ENCODE measurements at places on chromosomes 16 and 17.

GRCh38 chr17:44236444-44236991 is 17.0 kb upstream of the UBTF start:
- no peak for DNase-seq

DNA sequence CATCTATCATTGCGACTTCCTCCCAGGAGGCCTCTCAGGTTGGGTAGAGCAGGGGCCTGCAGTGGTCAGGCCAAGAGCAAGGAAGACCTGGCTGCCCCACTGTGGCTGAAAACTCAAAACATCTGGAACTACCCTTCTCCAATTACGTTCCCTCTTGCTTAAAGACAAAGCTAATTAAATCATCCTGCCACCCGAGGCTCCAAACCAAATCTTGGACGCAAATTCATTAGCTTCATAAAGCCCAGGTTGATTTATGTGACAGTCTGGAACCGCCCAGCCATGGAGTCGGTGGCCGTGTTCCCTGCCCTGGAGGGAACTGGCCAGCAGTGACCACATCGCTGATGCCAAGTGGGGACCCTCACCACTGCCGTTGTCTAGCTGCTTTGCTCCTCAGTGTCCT is 21.4 kb downstream of the GRIN2C start:
- no peak for DNase-seq

GRCh38 chr17:65790241-65790640 is 228.8 kb upstream of the AXIN2 start:
- no peak for DNase-seq

GRCh38 chr16:75864243-75864642 is 138.0 kb upstream of the CPHXL start:
- no peak for DNase-seq

- no peak for DNase-seq
These were observed 11.2 kb upstream of the ORAI3 start for GRCh38 chr16:30937692-30938091.

- DNase-seq, result no peak
These were observed 9.1 kb downstream of the ZNF668 start for GRCh38 chr16:31064882-31065461.

DNA sequence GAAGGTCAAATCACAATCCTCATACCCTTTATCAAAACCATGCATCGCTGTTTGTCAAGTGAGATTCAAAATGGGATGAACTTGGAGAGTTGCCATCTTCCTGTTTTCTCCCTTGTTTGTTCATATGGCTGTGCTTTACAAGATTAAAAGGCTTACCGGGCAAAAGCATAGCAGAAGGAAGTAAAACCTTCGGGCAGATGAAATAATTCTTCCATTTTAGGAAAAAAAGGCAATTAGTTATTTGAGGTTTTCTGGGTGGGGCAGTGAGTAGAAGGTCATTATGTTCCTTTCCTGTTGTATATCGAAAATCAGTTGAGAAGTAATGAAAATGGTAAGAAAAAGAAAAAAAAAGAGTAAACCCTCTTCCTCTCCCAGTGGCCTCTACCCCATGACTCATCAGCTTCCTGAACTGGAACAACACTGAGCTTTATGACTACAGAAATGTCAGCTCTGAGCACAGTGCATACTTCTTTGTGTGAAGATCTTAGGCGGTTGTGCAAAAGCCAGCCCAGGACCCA is 369.2 kb downstream of the CDH13 start:
- no peak for DNase-seq

DNA sequence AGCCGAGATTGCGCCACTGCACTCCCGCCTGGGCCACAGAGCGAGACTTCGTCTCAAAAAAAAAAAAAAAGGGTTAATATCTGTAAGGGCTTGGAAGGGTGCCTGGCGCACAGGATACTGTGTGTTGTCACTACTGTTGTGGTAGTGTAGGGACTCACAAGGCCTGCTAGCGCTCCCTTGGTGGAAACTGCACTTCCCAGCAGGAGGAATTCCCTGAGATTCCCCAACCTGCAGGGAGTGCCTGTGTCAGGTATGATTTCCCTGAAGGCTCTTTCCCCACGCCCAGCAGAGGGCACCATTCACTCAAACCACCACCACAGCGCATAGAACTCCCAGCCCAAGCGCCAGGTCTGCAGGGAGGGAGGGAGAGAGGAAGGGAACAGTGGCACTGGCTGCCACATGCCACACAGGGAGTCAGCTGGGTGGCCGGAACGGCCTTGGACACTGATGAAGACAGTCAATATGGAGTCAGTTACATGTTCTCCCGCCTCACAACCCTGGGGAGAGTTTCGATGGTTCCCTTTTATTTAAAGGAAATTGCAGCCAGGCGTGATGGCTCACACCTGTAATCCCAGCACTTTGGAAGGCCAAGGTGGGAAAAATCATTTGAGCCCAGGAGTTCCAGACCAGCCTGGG is 32.7 kb upstream of the CDH1 start:
- peak; percentile 24 for DNase-seq

DNA sequence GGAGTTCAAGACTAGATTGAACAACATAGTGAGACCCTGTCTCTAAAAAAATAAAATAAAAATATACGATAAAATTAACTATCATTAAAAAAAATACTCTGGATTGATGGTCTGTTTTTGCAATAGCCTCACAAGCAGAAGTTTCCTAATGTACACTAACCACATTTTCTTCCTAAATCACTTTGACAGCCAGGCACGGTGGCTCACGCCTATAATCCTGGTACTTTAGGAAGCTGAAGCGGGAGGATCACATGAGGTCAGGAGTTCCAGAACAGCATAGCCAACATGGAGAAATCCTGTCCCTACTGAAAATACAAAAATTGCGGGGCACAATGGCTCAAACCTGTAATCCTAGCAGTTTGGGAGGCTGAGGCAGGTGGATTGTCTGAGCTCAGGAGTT is 64.7 kb downstream of the HELZ start:
- no peak for DNase-seq

DNA sequence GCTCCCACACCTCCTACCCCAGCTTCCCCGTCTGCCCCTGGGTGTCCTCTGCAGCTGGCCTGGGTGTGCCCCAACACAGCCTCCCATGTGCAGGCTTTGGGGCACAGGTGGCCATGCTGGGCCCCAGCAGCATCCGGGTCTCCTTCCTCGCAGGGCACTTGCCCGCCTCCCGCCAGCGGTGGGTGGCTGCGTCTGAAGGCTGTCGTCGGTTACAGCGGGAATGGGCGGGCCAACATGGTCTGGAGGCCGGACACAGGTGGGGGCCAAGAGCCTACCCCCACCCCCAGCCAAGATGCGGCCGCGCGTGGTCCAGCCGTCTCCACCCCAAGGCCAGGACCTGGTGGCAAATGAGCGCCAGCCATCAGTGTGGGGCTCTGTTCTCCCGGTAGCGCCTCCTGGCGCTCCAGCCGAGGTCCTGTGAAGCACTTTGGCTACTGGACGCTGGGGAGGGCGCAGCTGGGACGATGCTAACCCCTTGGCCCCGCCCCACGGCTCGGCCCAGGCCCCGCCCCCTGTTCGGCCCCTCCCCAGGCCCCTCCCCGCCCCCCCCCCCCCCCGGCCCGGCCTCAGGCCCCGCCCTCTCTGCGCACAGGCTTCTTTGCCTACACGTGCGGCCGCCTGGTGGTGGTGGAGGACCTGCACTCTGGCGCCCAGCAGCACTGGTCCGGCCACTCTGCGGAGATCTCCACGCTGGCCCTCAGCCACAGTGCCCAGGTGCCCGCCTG is 7.3 kb upstream of the RHOT2 start:
- DNase-seq, result peak; percentile 34

DNA sequence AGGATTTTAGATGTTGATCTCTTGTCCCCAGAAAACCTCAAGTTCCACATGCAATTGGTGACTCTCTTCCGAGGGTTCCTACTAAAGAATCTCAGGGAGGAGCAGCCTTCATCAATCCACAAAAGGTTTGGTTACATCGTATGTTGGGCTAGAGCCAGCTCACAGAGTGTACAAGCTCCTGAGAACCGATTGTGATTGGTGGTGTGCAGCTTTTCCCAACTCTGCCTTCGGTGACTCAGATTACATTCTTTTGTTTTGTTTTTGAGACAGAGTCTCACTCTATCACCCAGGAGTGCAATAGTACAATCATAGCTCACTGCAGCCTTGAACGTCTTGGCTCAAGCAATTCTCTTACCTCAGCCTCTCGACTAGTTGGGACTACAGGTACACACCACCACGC is 172.4 kb downstream of the PMP22 start:
- DNase-seq, result no peak

DNA sequence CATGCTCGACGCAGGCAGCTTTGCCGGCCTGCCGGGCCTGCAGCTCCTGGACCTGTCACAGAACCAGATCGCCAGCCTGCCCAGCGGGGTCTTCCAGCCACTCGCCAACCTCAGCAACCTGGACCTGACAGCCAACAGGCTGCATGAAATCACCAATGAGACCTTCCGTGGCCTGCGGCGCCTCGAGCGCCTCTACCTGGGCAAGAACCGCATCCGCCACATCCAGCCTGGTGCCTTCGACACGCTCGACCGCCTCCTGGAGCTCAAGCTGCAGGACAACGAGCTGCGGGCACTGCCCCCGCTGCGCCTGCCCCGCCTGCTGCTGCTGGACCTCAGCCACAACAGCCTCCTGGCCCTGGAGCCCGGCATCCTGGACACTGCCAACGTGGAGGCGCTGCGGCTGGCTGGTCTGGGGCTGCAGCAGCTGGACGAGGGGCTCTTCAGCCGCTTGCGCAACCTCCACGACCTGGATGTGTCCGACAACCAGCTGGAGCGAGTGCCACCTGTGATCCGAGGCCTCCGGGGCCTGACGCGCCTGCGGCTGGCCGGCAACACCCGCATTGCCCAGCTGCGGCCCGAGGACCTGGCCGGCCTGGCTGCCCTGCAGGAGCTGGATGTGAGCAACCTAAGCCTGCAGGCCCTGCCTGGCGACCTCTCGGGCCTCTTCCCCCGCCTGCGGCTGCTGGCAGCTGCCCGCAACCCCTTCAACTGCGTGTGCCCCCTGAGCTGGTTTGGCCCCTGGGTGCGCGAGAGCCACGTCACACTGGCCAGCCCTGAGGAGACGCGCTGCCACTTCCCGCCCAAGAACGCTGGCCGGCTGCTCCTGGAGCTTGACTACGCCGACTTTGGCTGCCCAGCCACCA is 9.7 kb downstream of the VASN start:
- DNase-seq, result no peak

DNA sequence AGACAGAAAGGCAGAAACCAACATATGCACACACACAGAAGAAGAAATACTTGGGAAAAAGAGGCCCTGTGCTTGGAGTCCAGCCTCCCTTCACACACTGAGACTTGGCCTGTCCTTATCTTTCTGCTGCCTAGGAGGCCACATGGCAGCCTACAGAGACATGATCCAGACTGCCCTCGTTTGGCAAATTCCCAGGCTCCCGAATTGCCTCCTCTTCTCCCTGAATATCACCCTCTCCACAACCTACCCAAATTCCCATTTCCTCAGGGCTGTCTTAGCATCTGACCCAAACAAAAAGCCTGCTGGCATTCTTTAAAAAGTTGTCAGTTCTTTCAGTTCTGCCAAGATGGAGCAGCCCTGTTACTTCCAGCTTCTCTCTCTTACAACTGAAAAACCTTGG is 59.8 kb downstream of the DNAH17 start:
- DNase-seq, result no peak

DNA sequence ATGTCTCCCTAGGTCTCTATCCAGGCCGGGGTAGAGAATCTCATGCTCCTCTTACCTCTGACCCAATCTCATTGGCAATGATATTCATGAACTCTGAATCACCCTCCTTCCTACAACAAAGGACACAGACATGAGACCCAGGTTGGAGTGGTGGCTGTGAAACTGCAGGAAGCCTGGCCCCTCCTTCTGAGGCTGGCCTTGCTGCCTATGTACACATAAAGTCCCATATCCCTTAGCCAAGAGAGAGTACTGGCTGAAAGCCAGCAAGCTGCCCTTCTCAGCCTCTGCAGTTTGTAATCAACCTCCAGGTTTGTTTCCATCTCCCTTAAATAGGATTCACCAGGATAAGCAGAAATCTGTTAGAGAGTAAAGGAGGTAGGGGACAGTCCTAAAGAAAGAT is 10.6 kb downstream of the AARSD1 start:
- DNase-seq, result no peak

DNA sequence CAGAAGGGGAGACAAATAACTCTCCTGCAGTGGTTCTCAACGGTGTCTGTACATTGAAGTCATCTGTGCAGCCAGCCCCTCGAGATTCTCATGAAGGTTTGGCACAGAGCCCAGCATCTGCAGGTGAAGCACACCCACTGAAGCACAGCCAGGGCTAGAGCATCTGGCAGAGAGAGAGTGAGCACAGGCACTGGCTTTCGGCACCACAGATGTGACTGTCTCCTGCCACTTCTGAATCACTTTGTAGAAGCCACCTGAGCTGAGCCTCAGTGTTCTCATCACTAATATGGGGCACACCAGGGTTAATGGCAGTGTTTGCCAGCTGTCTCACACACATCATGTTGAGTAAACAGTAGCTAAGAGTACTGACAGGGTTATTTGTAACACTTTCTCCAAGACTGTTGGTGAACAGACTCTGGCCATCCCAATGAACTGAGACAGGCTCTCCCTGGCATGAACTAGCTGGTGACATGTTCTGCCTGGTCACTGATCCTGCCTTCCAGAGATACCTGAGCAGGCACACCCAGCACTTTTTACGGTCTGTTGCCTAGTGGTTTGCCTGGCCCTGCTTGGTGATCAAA is 10.9 kb downstream of the HSPB9 start:
- DNase-seq, result peak; percentile 15

DNA sequence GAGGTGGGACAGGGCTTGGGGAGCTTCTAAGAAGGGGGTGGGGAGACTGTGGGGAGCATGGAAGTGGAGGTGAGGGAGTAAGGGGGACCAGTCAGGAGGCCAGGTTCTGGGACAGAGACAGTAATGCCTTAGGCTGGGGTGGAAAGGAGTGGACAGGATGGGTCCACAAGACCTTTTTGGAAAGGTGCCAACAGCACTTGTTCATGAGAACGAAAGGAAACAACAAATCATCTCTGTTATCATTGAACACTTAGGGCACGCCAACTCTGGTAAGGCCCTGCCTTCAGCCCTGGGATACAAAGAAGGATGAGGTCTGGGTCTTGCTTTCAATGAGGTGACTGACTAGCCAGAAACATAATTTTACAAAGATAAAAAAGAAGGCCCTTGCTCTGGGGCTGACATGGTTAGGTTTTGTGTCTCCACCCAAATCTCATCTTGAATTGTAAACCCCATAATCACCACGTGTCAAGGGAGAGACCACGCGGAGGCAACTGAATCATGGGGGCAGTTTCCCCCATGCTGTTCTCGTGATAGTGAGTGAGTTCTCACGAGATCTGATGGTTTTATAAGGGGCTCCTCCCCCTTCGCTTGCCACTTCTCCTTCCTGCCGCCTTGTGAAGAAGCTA is 113.8 kb downstream of the SLC39A11 start:
- DNase-seq, result no peak

GRCh38 chr16:88442727-88443576 is 10.1 kb upstream of the ZFPM1 start:
- peak; percentile 68 for DNase-seq

DNA sequence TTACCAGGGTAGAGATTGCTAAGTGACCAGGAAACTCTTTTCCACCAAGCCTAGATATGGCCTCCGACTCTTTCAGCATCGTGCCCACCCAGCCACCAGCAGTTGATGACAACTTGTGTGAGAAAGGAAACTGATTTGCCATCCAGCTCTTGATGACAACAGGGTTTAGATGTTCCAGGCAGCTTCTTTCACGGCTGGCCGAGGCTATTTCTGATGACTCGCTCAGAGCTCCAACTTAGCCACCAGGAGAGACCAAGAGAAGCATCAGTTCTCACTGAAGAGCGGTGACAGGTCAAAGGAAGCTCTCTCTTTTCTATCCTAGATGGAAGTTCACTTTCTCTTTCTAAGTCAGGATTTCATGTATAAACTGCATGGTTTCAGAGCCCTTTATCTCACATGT is 61.2 kb downstream of the MPHOSPH6 start:
- no peak for DNase-seq

- no peak for DNase-seq
These were observed 6.1 kb upstream of the PRSS8 start for GRCh38 chr16:31141489-31142108.

- DNase-seq, result no peak
These were observed 10.3 kb downstream of the LYRM1 start for GRCh38 chr16:20910781-20911321.

Data from activated effector memory CD4-positive, alpha-beta T cell treated with Interleukin-2 at 50 U/mL for 16 hours (primary cell).